Activated CD4-positive, alpha-beta T cell treated with anti-CD3 and anti-CD28 coated beads for 36 hours (primary cell): ENCODE measurements at places on chromosomes 6 and 20. TPM values are rescaled to one million over a fixed set of nuclear protein-coding genes. Genes with fewer than 3 reads are reported as not detected.

- no peak overlapping the region for H3K27ac ChIP-seq
- DNase-seq, result no peak
- no peak overlapping the region for H3K4me3 ChIP-seq
- peaks cover 16% of the 10 kb centered on the region for H3K27me3 ChIP-seq
- no peaks in the 10 kb centered on the region for H3K36me3 ChIP-seq
- H3K4me1 ChIP-seq, result peaks cover 4% of the 10 kb centered on the region
These were observed 6.4 kb downstream of the SLC22A2 start for GRCh38 chr6:160252073-160252813.

DNA sequence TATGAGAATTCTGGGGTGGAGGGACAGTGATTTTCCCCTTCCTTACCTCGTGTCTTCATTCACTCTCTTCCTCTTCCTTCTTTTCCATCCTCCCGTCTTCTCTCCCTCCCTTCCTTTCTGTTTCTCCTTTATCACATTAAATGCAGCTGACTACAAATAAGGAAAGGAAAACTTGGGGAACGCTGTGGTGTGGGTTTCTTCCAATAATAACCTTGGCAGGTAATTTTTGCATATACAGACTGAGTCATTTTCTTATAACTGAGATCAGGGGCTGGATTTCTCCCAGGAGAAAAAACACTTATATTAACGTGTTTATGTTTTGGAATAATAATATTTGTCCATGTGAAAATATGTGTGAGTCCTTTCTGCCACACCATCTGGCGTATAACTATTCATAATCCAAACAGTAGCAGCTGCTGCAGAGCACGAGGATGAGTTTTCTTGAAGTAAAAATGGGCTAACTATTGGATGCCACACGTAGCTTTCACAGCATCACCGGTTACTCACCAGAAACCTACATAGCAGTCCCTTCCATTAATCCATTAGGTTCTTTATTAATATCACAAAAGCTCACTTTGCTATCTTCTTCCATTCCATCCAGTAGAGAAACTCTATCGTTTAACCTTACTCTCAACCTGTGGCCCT, 139.2 kb upstream of the SASH1 start:
- H3K36me3 ChIP-seq, result peaks cover 1% of the 10 kb centered on the region
- peak; percentile 6 for DNase-seq
- peak overlapping the region; percentile 59 for H3K27ac ChIP-seq
- H3K27me3 ChIP-seq, result peaks cover 76% of the 10 kb centered on the region
- H3K4me1 ChIP-seq, result peaks cover 38% of the 10 kb centered on the region

DNA sequence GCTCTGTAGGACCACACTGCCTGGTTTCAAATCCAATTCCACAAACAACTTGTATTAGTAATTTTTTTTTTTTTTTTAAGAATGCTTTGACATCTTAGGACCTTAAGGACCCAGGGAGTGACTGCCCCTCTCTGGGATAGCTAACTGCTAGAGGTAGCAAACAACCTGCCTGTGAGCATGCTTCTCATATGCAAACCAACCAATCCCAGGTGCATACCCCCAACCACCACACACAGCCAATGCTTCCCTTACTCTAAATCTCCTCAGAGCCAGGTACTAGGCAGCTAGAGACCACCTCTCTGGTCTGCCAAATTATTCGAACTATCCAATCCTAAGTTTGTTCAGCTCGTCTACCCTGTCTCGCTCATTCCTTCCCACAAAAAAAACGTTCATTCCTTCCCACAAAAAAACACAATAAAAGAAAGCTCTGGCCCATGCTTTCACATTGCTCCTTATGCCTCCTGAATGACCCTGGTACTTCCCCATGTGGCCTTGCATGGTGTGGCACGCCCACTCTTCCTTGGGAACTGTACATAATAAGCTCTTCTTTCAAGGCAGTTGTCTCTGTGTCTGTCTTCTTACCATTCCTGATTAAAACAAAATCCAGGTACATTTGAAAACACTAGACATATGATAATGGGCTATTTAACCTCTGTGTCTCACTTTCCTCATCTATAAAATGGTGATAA, 6.4 kb downstream of the SERAC1 start:
- H3K4me3 ChIP-seq, result no peak overlapping the region
- peaks cover 21% of the 10 kb centered on the region for H3K4me1 ChIP-seq
- no peak overlapping the region for H3K27ac ChIP-seq
- no peaks in the 10 kb centered on the region for H3K27me3 ChIP-seq
- no peak for DNase-seq
- H3K36me3 ChIP-seq, result peaks cover 5% of the 10 kb centered on the region

The MANEA gene
- 19.6 TPM for total RNA-seq

DNA sequence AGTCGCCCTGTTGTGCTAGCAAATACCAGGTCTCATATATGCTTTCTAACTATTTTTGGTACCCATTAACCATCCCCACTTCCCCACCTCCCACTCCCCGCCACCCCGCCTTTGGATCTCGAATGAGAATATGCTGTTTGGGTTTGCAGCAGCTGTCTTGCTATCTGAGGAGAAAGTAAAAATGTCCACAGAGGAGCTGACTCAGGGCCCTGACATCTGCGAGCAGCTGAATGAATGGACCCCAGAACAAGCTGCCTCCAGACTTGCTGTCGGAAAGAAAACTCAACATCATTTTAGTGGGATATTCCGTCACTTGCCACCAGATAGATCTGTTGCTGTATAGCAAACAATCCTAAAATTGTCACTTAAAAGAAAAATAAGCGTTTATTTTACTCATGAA, 103.7 kb downstream of the LINC00237 start:
- H3K27me3 ChIP-seq, result peaks cover 7% of the 10 kb centered on the region
- H3K4me3 ChIP-seq, result no peak overlapping the region
- H3K36me3 ChIP-seq, result no peaks in the 10 kb centered on the region
- H3K27ac ChIP-seq, result no peak overlapping the region
- no peak for DNase-seq

The FAM209B gene
- not detected for total RNA-seq
